ENCODE measurements at places on chromosomes 3 and 15. TPM values are rescaled to one million over a fixed set of nuclear protein-coding genes. Genes with fewer than 3 reads are reported as not detected.

The WDR48 gene
- 93.7 TPM for polyA plus RNA-seq

DNA sequence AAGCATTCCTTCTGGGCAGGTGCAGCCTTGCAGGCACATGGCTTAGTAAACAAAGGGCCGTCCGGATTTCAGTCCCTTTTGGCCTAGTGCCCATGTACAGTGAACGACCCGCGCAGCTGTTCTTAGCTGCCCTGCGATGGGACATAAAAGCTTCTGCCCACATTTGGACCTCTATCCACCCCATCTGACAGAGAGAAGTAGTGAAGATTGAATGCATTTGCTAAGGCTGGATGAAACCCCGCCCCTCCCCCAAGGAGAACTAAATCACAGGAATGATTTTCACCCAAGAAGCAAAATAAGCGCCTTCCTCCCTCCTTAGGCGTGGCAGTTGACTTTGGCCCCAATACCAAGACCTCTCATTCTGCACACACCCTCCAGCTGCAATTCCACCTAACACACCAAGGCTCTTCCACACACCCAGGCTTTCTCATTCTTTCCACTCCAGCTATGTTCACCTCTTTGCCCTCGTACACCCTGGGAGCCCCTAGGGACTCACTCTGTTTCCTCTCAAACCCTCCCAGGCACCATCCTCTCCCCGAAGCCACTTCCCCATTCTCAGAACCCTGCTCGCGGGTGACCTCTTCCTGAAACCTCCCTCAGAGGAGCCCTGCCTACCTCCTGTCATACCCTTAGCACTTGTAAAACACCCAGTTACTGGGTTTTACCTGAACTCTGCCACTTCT, 14.1 kb upstream of the HRH1 start:
- DNase-seq, result no peak

DNA sequence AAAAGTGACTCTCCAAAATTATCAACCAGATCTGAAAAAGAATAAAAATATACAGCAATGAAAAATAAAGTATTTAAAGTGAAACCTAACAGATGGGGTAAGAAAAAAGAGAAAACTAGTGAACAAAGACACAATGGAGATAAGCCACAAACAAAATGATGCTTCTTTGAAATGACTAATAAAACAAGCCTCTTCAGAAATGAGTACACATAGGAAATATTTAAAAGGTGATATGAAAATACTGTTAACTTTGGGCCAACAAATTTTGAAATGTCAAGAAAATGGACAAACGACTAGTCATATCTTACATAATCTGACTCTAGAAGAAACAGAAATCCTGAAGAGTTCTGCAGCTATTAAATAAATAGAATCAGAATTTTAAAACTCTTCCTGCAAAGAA, 164.2 kb downstream of the ERC2 start:
- no peak for DNase-seq

DNA sequence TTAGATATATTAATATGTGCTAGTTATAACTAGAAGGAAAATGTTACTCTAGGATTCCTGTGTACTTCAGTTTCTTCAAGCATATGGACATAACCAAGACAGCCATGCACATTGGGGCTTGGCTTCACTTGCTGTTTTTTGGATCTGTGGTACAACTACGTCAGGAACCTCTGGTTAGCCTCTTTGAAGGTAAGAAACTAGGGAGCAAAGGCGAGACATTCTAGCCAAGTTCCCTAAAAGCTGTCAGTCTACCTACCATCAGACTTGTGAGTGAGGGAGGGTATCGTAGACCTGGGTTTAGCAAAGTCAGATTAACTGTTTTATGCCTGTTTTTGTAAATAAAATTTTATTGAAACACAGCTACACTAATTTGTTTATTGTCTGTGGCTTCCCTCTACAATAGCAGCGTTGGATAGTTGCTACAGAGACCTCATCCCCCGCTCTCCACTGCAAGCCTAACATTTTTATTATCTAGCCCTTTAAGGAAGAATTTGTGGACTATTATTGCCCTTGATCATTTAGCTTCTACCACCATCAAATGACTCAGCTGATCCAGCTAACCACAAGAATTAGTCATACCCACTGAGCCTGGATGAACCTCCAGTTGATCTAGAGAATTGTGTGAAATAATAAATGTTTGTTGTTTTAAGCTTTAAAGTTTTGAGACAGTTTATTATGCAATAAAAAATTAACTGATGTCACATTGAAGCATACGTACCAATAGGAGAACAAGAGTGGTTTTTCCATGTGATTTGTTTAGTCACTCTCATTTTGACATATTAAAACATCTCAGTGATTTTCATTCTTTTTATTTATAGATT, 58.1 kb downstream of the RSRC1 start:
- no peak for DNase-seq

DNA sequence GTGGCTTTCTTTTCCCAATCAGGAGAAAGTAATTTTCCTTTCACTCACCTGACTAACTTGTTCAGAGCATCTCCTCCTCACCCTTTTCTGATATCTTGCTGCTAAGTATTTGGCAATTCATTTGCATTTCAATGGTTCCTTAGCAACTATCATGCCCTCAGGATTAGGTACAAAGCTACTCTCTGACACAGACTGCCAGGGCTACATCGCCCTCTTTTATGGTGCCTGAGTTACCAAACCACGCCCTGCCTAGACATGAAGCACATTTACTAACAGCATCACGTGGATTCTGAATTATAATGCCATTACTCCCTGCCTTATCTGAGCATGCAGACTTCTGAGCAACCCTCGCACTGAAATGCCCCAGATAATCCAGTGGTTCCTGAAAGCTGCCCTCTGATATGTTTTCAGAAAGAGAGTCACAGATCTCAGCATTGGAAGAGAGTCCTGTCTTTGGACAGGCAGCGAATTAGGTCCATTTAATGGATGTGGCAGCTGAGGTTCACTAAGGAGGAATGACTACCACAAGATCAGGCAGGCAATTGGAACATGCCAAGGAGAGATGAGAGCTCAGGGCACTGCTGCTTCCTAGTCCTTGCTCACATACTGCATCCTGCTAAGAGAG, 14.5 kb downstream of the EPHB1 start:
- DNase-seq, result no peak

- DNase-seq, result no peak
Observed at GRCh38 chr3:184523825-184524615, 37.6 kb upstream of the EPHB3 start.

- no peak for DNase-seq
Observed at GRCh38 chr15:99010768-99011167, 3.2 kb upstream of the PGPEP1L start.

- DNase-seq, result peak; percentile 76
Observed at GRCh38 chr3:113211330-113212149, at the start of gene BOC. TSS of gene BOC (plus strand) at chr3:113211557. CDS start at chr3:113249803, 38,246 bp downstream.

DNA sequence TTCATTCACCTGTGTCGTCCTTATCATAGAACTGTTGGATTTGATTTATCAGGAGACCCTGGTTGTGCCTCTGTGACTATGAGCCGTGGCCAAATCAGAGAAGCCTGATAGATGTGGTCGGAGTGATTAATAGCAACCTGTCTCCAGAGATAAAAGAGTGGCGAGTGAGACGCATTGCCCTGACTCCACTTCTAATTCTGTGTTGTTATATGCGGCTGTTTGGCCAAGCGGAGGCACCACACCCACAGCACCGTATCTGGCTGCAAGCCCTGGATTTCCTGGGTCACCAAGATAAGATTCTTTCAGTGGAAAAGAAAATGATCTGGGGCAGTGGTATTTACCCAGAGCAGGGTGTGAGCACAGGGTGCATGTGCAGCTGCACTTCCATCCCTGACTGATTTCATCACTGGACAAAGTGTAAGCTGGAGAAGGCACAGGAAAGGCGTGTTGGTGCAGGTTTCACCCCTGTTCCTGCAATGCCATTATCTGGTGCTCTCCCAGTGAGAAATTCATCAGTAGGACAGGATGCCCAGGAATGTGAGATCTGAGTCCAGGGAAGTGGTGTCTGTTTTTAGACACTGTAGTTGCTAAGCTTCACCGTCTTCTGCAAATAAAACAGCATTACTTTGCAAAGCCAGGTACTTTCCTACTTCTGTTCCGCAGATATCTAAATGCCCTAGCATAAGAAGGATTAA, 84.6 kb downstream of the CD47 start:
- no peak for DNase-seq

The DUOXA1 gene
- 0.10 TPM for polyA plus RNA-seq

The POLR2H gene
- polyA plus RNA-seq, result 57.9 TPM

DNA sequence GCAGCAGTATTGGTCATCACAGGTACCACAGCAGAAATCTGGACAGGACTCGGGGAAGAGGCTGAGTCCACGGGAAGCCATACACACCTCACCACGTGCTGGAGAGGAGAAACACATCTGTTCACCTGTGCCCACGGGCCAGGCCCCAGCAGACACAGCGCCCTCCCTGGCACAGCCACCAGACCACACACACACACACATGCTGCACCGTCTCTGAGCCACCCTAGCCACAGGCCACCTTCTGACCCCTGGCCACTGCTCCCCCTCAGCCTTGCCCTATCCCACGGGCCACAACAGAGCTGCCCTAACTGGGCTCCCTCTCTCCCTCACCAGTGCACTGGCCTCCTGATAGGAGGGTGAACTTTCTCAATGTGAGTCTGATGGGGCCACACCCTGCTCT, 2.8 kb downstream of the SHISA5 start:
- no peak for DNase-seq

The CLDN16 gene
- 1.8 TPM for polyA plus RNA-seq

- no peak for DNase-seq
Observed at GRCh38 chr3:157544501-157545130, 41.4 kb upstream of the VEPH1 start.

- DNase-seq, result no peak
Observed at GRCh38 chr3:43692971-43693370, 2.2 kb downstream of the ABHD5 start.

The ADAMTSL3 gene
- polyA plus RNA-seq, result 6.7 TPM

DNA sequence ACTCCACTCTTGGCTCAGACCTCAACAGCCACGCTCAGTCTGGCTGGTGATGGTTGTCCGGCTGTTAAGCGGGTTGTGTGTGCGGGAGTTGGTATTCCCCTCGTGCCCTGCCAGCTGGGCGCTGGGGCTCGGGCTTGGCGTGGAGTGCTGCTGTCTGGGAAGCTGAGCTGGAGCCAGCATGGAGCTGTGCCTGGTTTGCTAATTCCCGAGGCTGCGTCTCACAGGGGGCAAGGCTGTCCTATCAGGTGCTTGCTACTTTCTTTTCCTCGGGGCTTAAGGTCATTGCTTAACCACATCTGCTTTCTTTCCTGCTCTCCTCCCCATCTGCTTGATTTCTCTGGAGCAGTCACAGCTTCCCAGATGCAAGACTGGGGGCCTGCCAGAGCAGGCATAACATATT, 29.9 kb downstream of the PDIA5 start:
- no peak for DNase-seq

The CFAP161 gene
- polyA plus RNA-seq, result 0.52 TPM

GRCh38 chr3:123008840-123009239, 18.7 kb downstream of the SEMA5B start:
- DNase-seq, result no peak

The ISL2 gene
- not detected for polyA plus RNA-seq

GRCh38 chr3:173688216-173688842, 290.8 kb downstream of the NLGN1 start:
- no peak for DNase-seq

The MORC1 gene
- 0.20 TPM for polyA plus RNA-seq

- DNase-seq, result no peak
Observed at GRCh38 chr3:171374661-171375285, 85.4 kb downstream of the TNIK start.

- DNase-seq, result no peak
Observed at GRCh38 chr3:196225763-196226364, 9.5 kb downstream of the SLC51A start.

- no peak for DNase-seq
Observed at GRCh38 chr3:45944830-45945620, 1.8 kb downstream of the CXCR6 start.

DNA sequence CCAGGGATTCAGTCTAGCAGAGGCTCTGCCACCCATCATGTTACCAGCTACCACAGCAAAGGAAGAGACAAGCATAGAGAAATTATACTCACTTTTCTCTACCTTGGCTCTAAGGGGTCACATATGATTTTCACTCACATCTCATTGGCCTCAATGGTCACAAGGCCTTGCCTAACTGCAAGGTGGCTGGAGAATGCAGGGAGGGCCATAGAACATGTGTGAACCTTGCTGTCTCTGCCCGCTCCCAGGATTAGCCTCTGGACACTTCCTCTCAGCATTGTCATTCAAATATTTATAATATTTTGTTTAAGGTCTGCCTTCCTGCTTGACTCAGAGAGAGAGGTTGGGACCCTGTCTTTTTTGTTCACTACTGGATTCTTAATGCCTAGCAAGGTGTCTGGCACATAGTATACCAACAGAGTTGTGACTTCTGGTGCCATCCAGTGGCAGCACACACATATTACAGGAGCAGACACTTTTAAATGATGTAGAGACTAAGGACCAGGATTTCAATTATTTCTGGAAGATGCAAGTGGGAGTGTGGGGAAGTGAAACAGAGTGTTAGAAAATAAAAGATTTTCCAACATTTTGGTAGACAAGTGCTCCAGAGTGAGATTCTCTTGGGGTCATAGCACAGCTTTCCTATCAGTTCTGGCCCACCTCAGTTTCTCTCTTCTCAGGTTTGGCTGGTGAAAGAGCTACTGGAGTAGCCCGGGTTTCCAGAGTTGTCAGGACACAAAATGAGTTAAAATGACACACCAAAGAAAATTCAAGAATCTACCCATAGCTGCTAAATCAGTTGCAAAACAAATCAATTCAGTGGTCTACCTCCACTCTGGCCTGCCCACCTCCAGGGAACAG, 119.0 kb upstream of the RASGRP1 start:
- DNase-seq, result no peak

The NKTR gene
- polyA plus RNA-seq, result 105 TPM

- no peak for DNase-seq
Observed at GRCh38 chr3:111616417-111617105, 21.4 kb upstream of the ZBED2 start.

DNA sequence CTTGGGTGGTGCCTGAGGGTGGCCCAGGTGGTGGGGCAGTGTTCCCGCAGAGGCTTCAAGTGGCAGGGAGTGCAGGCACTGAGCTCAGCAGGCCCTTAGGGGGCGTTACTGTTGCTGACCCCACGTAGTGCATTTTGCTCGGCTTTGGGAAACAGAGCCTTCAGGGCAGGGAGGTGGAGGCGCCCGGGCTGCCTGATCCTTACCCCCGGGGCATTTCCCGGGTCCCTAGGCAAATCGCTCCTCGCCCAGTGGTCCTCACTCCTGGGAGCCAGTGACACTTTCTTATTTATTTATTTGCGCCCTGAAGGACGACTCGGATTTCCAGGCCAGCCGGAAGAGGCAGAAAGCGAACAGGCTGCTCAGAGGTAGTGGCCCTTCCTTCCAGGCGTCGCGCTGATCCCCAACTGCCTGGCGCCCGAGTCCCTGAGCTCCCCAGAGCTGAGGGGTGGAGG, 10.1 kb upstream of the FOXB1 start:
- no peak for DNase-seq

DNA sequence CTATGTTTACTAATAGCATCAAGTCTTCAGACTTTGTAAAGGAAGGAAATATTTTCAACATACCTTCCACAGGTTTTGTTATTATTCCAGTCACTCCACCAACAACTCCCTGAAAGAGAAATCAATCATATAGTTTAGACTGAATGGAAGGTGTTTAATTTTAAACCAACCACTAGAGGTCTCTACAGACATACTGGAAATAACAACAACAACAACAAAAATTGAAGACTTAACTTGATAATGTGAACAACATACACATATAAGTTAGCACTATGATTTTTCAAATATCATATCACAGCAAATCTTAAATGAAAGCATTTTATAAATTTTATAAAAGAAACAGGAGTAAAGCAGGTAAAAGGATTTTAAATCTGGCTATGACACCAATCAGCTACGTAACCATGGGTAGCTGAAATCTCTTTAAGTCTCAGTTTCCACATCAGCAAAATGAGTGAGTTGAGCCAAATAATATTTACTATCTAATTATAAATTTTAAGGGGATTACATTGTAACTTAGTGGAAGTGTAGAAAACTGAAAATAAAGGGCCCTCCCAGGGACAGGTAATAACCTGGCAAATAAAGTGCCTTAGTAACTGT, 188.2 kb downstream of the VPS13C start:
- DNase-seq, result no peak
